ENCODE measurements at places on chromosomes 7 and 10.

- DNase-seq: no peak
Observed at GRCh38 chr7:40946549-40946948, 756.3 kb downstream of the INHBA start.

GRCh38 chr10:1154531-1155295 lies 98.5 kb downstream of the WDR37 start:
- no peak for DNase-seq

DNA sequence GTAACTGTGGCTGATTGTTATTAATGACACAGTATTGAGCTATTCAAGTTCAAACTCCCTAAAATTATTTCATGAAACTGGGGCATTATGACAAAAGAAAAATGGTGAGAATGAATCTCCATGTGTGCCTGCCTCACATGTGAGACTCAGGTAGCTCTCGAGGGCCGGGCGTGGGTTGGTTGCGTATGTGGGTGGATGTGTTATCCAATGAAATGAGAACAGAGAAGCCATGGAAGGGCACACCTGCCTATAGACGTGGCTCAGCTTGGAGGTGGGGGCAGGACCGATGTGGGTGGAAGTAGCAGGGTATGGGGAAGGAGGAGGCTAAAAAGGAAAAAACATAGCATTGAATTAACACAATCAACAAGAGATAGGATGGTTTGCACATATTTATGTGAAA lies 96.5 kb downstream of the AOAH start:
- no peak for DNase-seq

- no peak for DNase-seq
Observed at GRCh38 chr7:83832009-83832408, 183.1 kb upstream of the SEMA3E start.

All from CD4-positive, alpha-beta T cell treated with Interleukin-17A for 4 hours (primary cell).